ENCODE measurements at places on chromosomes 1 and 21.
A peak's percentile ranks its signal among the peaks of the same experiment; 100 is the strongest.

DNA sequence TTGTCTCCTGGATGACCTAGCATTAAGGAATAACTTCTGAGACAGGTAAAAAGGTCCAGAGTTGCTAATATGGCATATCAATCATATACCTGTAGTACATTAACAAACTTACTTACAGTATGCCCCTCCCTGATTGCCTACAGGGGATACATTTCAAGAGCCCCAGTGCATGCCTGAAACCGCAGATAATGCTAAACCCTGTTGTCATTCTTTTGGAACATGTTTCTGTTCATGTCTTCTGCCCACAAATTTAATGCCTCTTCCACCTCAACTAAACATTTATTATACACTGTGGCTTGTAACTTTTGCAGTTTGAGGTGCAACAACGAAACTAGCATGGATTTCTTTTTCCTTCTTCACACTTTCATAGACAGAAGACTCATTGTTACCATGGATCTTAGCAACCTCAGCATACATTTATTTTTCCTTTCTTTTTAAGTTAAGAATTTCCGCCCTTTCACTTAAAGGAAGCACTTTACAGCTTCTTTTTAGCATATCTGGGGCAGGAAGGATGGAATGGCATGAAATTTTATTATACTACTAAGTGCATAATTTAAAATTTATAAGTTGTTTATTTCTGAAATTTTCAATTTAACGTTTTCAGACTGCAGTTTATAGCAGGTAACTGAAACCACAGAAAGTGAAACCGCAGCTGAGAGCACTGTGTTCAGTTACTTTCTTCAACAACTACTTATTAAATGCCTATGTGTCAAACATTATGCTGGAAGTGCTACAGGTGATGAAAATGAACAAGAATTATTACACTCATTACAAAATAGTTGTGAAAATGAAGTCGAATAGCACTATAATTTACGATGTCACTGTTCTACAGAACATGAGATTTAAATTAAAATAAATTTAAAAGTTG lies 25.3 kb downstream of the F13B start:
- no peak for DNase-seq

DNA sequence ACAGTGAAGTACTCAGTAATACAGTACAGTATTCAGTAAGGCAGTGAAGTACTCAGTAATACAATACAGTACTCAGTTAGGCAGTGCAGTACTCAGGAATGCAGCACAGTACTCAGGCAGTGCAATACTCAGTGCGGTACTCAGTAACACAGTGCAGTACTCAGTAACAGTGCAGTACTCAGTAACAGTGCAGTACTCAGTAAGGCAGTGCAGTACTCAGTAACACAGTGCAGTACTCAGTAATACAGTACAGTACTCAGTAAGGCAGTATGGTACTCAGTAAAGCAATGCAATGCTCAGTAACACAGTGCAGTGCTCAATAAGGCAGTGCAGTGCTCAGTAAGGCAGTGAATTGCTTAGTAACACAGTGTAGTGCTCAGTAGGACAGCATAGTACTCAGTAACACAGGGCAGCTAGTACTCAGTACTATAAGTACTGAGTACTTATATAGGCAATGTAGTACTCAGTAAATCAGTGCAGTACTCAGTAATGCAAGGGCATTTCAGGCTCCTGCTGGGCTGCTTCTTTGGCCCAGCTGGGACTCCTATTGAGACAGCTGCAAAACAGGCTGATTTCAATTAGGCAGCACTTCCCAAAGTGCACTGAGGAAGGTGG lies 411.3 kb downstream of the DISC1 start:
- no peak for DNase-seq

DNA sequence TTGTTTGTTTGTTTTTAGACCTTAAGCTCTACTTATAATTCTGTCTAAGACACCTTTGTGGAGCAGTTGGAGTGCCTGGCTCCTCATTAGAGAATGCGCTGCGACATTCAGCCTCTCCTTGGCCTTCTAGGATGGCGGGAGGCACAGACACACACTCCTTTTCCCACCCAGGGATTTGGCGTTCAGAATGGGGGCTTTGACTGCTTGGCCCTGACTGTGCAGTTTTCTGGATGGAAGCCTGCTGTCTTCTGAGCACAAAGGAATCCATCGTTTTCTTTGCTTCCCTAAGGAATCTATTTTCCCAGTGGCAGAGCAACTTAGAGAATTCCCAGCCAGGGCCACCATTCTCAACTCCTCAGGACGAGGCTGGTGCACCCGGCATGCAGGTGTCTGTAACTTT lies 83.6 kb downstream of the GALNT2 start:
- DNase-seq: no peak

DNA sequence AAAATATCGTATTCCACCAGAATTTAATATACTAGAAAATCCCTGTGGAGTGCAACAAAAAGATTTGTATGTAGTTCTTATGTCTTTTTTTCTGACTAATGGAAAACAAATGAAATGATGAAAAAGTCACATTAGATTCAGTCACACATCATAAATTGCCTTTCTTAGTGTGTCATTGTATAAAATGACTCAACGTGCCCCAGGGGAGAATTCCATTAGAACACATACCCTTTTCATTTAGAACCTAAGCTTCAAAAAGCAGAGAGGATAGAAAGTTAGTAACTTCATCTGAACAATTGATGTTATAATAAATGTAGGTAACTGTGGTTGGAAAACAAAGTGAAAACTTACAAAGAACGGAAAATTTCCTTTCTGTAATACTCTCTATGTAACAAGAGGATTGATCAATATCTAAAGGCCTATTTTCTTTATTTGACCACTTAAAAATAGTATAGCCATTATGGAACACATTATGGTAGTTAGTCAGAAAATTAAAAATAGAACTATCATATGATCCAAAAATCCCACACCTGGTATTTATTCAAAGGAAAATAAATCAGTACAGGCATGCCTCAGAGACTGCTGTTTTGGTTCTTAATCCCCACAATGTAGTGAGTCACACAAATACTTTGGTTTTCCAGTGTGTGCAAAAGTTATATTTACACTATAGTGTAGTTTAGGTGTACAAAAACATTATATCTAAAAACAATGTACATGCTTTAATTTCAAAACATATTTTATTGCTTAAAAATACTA lies 1016.1 kb downstream of the KCNT2 start:
- DNase-seq: no peak

DNA sequence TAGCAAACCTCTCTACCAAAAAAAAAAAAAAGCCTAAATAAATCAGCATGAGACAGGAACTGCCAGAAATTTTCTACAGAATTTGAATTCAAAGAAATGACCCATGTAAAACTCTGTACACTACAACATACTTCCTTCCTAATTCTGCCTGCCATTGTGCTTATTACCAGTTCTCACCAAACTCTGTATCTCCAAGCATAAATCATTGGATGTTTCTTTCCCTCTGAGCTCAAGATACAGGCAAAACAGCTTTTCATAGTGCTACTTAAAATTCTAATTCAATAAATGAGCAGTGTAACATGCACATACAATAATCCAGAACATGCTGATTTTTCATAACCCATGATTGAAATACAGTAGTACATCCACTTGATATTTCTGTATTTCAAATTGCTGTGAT lies 87.0 kb downstream of the EIF4G3 start:
- no peak for DNase-seq

DNA sequence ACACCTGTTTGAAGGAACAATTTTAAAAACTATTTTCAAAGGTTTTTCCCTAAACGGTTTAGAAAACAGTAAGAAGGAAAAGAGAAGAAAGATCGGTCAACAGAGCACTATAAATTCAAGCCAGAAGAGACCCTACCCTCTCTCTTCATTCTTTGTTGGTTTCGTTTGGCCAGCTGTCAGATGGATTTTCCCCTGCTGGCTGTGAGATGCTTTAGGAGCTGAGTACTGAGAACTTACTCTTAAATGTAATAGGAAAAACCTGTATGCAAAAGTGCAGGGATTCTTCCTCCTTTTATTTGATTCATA lies 1.3 kb upstream of the TXNIP start:
- peak; percentile 7 for DNase-seq

- DNase-seq: no peak
Measured at GRCh38 chr1:8204826-8205225, 113.1 kb upstream of the SLC45A1 start.

DNA sequence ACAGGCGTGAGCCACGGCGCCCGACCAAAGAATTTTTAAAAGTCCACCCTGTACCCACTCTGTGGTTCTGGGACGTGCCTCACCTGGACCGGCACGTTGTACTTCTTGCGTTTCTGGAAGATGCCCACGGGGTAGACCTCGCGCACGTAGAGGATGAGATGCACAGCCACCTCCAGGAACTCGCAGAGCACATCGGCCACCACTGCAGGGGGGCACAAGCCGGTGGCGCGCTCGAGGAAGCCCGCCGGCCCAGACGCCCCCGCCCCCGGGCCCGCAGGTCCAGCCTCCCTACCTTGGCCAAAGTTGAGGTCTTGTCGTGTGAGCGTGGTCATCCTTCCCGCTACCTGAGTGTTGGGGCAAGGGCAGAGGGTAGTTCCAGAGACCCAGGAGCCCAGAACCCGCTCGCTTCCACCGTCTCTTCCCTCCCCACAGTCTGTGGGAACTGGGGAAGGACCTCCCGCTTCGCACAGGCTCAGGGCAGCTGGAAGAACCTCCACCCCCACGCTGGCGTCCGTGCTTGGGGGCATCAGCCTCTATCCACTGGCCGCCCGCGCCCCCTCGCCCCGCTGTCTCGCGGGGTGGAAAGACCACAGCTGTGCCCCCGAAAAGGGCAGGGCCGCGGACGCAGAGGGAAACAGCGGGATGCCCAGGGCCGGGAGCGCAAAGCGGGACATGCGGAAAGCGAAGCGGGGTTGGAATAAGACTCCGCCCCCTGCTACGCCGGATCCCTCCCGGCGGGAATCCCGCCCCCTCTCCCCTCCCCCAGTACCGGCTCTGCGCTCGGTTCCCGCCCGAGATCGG lies 478 bp downstream of the MAD2L2 start:
- DNase-seq: peak; percentile 28

DNA sequence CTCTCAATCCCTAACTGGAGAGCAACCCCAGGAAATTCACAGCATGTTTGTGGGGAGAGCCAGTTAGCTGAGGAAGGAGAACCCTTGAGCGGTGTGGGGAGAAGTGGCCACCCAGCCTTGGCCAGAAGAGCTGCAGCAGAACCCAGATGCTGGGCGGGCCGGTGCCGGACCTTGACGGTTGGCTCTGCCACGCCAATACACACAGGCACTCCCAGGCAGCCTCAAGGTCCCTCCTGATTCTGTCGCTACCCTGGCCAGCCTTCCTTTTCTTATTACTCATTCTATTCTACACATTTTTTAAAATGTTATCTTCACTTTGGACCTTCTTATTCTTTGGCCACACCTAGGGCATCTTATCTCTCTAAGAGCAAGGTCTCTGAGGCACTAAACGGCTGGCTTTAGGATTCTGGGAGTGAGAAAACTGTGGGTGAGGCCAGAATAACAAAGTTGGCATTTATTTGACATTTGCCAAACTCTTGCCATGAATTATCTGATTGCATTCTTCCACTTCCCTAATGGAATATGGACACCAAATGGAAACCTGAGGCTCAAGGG lies 50.4 kb upstream of the GPR37L1 start:
- DNase-seq: no peak

GRCh38 chr21:17536381-17536780 lies 23.5 kb downstream of the CXADR start:
- no peak for DNase-seq

DNA sequence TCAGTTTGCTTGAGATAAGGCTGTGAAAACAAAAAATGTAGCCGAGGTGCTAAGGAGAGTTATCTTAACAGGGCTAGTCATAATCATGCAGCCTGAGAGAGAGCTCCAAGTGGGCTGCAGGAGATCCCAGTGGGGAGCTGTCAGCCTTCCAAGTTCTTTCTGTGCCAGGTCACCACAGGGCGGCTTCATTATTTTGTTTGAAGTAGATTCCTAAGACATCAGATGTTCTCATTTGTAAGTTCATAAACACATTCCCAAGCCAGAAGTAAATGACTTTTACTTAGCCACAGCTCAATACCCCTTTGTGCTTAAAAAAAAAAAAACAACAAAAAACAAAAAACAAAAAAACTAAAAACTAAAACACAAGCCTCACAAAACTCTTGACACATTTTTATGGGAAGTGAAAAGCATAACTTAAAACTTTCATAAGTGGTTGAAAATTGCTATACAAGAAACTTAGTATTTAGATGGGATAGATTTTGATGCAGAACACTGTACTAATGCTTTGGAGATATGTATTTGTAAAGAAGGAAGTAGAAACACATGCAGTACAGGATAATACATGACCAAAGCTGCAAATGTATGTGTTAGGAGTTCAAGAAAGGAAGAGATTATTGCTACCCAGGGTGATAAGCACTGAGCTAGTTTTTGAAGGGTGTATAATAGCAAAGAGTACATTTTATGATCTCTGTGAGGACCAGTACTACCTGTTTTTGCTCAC lies 8.6 kb downstream of the CDC14A start:
- DNase-seq: no peak

DNA sequence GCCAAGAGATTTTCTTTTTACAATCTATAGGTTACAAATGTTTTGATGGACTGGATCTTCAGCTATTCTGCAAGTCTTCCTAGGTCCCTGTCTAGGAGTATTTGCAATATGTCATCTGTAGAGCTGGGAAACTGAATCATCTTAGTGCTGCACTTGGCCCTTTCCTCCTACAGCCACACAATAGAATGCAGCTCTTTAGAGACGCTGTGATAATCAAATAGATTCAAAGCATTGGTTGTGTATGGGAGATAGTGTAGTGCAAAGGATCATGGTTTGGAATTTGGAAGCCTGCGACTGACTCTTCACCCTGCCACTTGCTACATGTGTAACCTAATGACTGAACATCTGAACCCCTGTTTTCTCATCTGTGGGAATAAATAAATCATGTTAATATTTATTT lies 93.7 kb downstream of the AK5 start:
- no peak for DNase-seq

DNA sequence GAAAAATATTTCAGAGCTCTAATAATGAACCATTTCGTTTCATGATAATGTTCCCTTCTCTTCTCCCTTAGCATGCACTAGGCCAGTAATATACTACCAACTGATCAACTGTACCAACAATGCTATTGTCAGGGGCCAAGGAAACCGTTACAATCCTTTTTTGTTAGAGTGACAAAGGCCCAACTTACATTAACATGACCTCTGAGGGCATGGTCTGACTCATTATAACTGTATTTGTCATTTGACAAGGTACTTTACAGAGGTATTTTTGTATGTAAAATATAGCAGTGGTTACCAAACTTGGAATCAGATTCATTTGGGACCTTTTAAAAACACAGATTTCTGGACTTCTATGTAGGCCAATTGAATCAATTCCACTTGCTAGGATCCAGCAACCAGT lies 102.6 kb upstream of the RRP15 start:
- no peak for DNase-seq
